Hippocampal formation (tissue), 2 donors: ENCODE measurements at places on chromosomes 13 and 19.

- no peak for DNase-seq
These were observed 885.2 kb downstream of the PCDH9 start for GRCh38 chr13:66344805-66345517.

- DNase-seq: no peak
These were observed 375.7 kb upstream of the SPRY2 start for GRCh38 chr13:80716610-80717081.

DNA sequence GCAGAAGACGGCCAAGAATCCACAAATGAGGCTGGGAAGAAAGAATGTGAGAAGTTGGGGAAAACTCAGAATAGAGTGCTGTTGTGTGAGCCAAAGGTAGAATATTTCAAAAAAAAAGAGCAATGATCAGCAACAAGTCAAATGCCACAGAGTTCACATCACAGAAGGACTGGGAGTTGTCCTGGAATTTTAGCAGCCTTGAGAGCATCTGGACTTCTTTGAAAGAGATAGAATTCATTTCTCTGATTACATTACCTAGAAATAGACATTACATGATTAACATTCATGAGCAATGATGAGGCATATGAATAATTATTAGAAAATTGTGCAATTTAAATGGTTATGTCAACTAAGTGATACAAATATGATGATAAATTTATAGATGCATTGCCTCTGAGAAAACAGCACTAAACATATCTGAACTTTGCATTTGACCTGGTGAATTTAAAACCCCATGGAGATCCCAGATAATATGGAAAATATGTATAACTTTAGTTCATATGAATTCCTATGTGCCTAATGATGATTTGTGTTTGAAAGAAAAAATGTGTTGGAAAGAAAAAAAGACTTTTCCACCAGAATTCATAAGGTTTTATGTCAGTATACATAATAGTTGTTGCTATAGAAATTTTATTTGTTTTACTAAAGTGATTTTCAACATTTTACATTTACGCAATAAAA lies 186.2 kb downstream of the POSTN start:
- DNase-seq: no peak

DNA sequence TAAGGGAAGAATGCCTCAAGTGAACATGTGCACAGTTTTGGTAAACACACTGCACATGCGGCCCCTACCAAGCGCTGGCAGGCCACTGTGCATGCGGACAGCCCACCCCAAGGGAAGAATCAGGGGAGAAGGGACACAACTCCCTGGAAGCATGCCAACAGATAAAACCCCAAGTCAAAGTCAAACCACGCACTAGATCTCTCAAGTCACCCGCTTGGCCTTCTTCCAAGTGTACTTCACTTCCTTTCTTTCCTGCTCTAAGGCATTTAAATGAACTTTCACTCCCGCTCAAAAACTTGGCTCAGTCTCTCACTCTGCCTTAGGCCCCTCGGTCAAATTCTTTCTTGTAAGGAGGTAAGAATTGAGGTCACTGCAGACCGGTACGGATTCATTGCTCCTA lies 4.6 kb upstream of the RFXAP start:
- DNase-seq: no peak

- DNase-seq: no peak
These were observed 1.8 kb upstream of the CDC37 start for GRCh38 chr19:10404888-10405820.

- DNase-seq: no peak
These were observed 643.6 kb upstream of the SLITRK1 start for GRCh38 chr13:84525865-84526264.

DNA sequence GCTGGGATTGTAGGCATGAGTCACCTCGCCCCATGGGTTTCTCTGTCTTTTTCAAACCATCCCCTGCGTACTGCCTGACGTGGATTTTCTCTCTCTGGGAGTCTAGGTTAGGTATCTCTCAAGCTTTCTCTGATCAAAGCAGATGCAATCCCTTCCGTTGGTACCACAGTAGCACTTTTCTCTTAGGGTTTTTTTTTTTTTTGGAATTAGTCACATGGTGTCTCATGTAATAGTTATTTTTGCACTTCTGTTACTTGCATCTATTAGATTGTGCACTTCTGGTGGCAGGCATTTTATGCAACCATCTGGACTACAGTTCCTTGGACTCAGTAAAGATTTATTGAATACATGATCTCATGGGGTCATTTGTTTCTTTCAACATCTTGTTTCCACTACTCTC lies 72.1 kb downstream of the GPC6 start:
- no peak for DNase-seq

- DNase-seq: no peak
These were observed 492.6 kb downstream of the RFC3 start for GRCh38 chr13:34310539-34310938.

GRCh38 chr19:30522341-30522740 lies 150.2 kb downstream of the ZNF536 start:
- DNase-seq: no peak

DNA sequence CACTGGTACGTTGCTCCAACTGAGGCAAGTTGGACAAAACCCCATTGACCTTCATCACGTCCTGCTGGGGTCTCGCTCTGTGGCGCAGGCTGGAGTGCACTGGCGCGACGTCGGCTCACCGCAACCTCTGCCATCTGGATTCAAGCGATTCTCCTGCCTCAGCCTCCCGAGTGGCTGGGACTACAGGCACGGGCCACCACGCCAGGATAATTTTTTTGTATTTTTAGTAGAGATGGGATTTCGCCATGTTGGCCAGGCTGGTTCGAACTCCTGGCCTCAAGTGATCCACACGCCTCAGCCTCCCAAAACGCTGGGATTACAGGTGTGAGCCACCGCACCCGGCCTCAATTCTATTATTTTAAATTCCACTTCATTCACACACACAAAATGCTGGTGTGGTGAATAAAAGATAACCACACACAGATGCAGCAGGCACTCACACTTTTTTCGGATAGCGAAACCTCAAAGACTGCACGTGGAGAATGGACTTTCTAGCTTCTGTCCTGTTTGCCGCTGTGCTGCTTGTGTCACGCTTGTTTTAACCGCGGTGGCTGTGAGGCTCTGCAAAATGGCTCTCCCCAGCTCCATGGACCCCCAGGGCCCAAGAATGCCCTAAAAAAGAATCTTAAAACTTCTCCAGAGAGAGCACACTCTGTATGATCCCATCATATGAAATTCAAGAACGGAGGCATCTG lies 58.4 kb downstream of the COL4A1 start:
- no peak for DNase-seq

DNA sequence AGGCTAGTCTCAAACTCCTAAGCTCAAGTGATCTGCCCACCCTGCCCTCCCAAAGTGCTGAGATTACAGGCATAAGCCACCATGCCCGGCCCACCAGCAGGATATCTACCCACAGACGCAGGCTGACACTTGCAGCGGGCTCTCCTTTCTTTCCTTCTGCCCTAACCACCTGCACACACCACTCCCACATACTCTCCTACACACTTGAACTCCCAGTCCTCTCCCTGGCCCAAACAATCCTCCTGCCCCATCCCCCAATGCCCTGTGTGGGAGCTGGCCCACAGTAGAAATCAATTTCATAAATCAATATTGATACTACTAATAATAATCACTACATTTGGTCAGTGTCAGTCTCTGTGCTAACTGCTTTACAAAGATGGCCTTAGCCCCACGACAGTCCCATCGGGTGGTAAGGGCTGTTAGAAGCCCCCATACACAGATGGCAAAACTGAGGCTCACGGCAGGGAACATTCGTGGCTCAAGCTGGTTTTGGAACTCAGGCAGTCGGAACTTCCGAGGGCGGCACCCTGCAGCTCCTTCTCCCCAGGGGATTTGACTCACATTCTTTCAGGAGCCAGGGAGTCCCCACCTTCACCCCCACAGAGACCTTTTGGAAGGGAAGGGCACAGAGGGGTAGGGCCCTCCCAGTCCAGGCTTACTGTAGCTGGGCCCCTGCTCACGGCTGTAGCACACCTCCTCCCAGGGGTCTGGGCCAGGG lies 3.4 kb upstream of the DPF1 start:
- DNase-seq: no peak

DNA sequence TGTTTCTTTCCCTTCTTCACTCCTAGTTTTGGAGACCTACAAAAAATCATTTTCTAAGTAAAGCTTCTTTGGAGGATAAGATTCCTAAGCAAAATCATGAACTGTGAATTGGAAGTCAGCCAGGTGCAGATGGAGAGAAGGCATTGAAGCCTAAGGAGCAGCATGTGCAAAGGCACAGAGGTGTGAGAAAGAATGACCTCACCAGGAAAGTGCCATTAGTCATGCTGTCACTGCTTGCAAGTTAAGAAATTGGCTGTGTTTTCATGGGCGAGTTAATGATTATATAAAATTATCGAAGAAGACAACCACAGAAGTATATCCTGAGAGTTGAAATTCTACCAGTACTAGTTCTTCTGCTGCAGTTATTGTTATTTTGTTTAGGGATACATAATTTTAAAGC lies 80.3 kb upstream of the KLHL1 start:
- DNase-seq: no peak

- DNase-seq: no peak
These were observed 68.9 kb downstream of the FGF9 start for GRCh38 chr13:21739771-21740170.
